ENCODE measurements at places on chromosomes 7 and 10.

DNA sequence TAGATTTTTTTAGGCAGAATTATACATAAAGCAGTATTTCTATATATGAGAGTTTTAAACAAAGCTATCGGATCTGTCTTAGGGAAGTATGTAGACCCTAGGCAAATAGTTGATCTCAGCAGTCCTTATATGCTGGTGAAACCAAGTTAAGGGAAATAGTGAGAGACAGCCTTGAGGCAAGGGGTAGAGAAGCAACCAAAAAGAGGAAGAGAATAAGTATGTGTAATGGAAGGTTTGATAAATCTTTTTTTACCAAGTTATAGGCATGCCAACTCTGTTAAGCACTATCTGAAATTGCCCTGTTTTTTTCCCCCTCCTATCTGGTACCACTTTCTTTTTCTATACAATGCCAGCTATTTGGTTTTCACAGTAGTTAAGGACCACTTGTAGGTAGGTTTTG lies 19.9 kb downstream of the SPAG6 start:
- no peak for DNase-seq

- DNase-seq = no peak
Observed at GRCh38 chr7:105199386-105199785, 185.4 kb downstream of the KMT2E start.

DNA sequence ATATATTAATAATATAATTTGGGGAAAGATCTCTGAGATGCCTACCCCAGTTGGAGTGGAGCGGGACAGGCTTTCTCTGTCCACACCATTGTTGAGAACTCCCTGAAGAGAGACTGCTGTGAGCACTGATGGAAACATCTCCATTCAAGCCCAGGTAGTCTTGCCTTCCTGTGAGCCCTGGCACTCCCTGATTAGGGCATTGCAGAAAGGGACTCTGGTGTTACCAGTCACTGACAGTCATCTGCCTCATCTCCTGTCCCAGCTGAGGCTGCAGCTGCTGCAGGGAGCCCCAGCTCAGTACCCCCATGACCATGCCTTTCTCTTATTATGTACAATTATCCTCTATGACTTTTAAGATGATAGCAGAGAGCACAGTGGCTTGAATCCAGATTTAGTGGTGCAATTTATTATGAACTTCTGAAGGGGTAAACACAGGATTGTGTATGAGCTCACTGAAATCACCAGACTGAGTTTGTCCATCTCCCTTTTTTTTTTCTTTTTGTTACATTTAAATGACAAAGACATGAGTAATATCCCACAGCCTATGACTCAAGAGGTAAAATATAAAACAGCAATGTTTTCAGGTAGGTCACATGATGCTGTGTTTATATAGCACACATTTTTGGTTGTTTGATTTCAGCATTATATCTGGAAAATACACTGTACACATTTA lies 236.9 kb downstream of the SLC25A13 start:
- peak; percentile 26 for DNase-seq

DNA sequence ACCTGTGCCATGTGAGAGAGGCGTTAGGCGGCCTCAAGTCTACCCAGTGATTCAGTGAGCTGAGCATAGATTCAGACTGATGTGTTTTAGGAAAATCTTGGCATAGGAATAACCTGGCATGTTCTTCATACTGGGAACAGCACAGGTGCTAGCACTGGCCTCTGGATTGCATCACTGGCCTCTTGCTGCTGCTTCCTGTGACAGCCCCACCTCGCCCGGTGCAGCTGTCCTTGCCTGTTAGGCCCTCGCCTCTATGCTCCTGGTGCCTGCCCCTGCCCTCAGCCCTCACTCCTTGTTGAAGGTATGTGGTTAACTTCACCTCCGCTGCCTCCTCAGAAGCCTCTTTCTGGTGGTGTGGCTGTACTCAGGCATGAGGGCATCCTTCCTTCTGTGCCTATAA lies 46.2 kb downstream of the BLNK start:
- DNase-seq = no peak

GRCh38 chr10:89535171-89536012 lies at the start of gene SLC16A12:
Gene SLC16A12, minus strand, starts transcription at chr10:89535594. Its CDS starts 73,016 bp downstream, at chr10:89462578.
- no peak for DNase-seq

- no peak for DNase-seq
Observed at GRCh38 chr7:47303014-47303694, 278.8 kb downstream of the TNS3 start.

All from NCI-H345 (cell line).